ENCODE measurements at places on chromosomes 3 and 15.

DNA sequence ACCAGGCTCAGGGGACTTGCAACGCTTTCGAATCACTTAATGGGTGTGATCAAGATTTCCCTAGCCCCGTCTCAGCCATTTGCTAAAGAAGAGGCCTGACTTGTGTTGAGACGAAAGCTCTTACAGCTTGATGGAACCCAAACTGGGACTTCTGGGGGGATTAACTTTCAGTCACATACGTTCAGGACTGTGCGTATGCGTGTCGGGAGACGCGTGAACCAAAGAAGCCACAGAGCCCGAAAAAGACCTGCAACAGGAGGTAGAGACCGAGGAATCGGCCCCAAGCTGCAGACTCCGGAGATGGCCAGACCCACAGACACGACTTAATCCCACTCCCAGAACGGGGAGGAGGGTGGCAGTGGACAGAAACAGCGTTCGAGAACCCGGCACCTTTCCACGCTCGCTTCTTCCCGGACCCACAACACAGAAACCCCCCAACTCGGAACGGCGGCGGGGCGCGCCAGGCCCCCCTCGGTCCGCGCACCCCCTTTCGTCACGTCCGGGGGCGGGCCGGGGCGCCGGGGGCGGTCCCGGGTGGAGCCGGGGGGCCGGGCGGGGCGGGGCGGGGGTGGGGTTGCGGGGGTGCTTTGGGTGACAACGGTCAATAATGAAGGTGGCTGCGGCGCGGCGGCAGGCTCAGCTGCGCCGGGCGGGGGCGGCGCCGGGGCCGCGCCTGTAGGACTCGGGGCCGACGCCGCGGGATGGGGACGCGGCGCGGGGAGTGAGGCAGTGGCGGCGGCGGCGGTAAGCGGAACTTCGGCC, at the start of gene ATP11B:
TSS of gene ATP11B (plus strand) at position 604 of the 762 bp plus-strand sequence. CDS start 256 bp downstream, outside the sequence.
- DNase-seq: peak; percentile 63

- DNase-seq: peak; percentile 27
Measured at GRCh38 chr3:136802481-136802996, 16.4 kb upstream of the SLC35G2 start.

- peak; percentile 93 for DNase-seq
Measured at GRCh38 chr3:57227204-57227929, at the start of gene APPL1. Gene APPL1, plus strand, starts transcription at chr3:57227729. Its CDS starts 155 bp downstream, at chr3:57227884.

GRCh38 chr3:148036331-148036876, 627.2 kb downstream of the ZIC1 start:
- no peak for DNase-seq

DNA sequence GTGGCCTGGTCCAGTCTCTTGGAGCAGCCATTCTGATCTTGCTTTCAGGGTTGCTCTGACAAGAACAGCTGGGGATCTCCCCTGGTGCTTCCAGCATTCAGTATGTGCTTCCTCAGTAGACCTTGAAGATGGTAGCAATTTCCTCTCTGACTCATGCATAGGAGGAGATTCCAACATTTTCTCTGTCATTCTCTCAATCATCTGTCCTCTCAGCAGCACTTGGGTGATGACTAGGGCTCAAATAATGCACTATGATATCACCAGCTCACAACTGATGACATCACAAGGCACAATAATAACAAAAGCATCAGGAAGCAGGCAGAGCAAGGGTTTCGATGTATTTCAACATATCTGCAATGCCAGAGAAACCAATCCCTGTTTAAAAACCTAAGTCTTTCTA, 52.7 kb downstream of the NFKBIZ start:
- DNase-seq: no peak

DNA sequence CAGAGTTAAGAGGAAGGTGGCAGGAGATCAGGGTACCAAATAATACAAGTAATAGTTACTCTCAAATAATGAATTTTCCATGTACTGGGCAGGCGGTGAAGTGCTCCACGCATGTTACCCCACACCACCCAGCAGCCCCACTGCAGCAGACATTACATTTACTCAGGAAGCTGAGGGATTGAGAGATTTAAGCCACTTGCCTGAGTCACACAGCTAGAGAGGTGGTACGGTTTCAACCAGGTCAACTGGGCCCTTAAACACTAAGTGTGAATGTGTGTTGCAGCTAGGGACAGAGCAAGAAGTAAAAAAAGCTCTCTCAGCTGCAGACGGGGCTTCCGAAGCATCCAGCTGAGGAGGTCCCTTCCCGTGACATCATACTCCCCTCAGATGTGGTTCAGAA, 91.3 kb downstream of the PRICKLE2 start:
- DNase-seq: no peak

DNA sequence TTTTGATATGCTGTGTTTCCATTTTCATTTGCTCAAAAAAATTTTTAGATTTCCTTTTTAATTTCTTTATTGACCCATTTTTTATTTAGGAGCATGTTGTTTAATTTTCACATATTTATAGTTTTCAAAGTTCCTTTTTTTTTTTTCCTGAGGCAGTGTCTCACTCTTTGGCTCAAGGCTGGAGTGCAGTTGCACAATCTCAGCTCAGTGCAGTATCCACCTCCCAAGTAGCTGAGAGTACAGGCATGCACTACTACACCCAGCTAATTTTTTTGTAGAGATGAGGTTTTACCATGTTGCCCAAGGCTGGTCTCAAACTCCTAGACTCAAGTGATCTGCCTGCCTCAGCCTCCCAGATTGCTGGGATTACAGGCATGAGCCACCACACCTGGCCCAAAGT, 36.2 kb downstream of the PFN2 start:
- peak; percentile 24 for DNase-seq

DNA sequence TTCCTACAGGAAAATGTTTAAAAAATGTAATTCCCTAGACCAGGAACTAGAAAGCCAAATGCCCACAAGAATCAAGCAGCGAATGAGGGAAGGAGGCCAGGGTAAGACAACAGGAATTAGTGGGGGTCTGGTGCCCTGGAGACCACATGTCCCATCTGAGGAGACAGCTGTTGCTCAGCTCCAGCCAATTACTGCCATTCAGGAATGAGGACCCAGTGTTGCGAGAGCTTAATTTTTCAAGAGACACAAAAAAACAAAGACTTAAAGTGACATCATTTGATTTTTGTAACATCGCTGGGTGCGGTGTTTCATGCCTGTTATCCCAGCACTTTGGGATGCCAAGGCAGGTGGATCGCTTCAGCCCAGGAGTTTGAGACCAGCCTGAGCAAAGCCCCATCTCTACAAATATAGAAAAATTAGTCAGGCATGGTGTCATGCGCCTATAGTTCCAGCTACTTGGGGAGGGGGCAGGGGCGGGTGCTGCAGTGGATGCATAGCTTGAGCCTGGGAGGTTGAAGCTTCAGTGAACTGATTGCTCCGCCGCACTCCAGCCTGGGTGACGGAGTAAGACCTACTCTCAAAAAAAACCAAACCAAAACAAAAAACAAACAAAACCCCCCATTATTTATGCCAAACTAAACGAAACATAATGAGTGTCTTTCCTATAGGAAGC, 52.8 kb upstream of the LRIG1 start:
- DNase-seq: no peak

- no peak for DNase-seq
Measured at GRCh38 chr3:94996743-94997142, 933.9 kb downstream of the NSUN3 start.

- no peak for DNase-seq
Measured at GRCh38 chr3:17642474-17642873, 100.0 kb downstream of the TBC1D5 start.

GRCh38 chr3:184783319-184783718, 28.6 kb upstream of the VPS8 start:
- no peak for DNase-seq

DNA sequence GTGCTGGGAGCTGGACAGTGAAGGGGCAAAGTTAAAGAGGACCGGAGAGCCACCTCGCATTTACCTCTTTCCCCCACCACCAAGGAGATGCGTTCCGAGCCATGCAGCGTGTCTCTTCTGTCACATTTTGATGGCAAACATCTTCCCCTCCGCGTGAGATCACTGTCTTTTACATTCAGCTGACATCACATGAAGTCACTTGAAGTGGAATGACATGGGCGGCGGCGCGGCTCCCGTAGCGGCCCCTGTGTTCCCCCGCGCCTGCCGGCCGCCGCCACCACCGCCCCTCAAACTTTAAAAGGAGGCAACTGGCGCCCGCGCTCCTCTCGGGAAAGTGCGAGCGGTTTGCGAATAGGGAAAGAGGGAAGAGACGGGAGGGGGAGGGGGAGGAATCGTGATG, at the start of gene FEZF2:
TSS of gene FEZF2 (minus strand) at position 336 of the 400 bp plus-strand sequence. CDS start 682 bp downstream, outside the sequence.
- DNase-seq: no peak

GRCh38 chr3:109178708-109179107, 42.2 kb downstream of the C3orf85 start:
- DNase-seq: no peak

GRCh38 chr3:63365671-63366070, 87.6 kb downstream of the SYNPR start:
- DNase-seq: no peak

GRCh38 chr3:31550452-31551251, 17.9 kb downstream of the STT3B start:
- no peak for DNase-seq

DNA sequence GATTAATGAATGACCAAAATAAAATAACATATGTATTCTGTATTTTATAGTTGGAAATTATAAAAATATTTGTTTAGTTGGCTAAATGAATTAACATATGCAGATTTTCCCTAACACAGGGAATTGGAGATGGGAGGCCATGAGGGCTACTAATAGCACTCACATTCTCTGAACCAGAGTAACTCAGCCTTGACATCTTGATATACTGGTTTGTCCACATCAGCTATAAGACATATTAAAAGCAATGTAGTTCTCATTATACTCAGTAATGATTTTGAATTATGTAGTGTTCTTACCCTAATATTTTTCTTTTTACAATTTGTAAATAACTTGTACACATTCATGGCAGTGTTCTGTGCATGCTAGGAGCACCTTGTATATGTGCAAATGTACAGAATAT, 255.9 kb downstream of the EPHA6 start:
- DNase-seq: no peak

DNA sequence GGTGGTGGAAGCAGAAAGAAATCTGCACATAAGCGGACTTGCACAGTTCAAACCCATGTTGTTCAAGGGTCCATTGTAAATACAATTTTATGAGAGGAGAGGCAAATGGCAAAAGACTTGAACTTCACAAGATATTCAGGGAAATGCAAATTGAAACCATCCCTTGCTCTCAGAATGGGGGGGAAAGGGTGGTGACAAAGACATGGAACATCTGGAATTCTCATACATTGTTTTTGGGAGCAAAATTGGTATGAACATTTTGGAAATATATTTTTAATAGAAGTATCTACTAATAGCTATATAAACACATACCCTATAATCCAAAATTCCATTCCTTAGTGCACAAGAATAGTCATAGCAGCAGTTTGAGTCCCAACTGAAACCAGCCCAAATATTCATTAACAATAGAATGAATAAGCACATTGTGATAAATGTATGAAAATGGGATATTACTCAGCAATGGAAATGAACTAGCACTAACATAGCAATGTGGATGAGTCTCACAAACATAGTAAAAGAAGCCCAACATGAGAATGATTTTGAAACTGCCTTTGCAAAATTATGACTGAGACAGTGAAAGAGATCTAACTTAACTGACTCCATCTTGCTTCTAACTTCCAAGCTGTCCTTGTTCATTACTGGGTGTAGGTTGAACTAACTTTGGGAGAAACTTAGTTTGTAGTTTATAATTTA, 77.2 kb downstream of the CD200R1L start:
- no peak for DNase-seq

- no peak for DNase-seq
Measured at GRCh38 chr15:40061212-40061901, 22.4 kb upstream of the SRP14 start.

GRCh38 chr3:48651771-48652170, 10.9 kb downstream of the CELSR3 start:
- no peak for DNase-seq

DNA sequence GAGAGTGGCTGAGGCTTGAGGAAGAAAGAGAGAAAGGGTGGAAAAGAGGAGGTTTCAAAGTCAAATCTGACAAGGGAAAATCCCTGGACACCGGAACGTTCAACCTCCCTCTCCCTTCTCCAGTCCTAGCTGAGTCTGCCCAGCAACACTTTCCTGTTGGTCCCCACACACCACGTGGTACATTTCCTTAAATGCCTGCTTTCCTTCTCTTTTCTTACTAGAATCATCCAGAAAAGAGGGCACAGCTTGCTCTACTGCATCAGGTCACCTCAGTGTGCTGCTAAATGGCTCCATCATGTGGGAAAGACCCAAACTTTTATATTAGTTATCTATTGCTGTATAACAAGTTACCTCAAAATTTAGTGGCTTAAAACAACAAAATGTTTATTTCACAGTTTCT, 181.2 kb downstream of the NECTIN3 start:
- no peak for DNase-seq

DNA sequence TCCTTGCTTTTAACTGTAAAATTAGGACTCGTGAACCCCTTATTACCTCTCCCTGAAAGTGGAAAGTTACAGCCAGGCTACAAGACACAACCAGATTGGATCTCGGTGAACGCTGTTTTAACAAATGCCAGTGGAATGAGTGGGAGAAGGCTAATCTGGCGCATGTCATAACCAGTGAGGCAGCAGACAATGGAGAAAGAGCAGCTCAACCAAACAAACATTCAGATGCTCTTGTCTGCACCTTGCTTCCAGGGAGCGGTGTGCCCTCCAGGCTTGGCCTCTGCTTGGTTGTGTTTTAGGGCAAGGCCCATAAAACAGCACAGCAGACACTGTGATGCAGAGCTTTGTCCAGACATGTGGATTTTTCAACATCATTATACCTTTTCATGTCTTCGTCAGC, 45.9 kb upstream of the ATP1B3 start:
- no peak for DNase-seq

- DNase-seq: no peak
Measured at GRCh38 chr15:36884518-36884875, 215.9 kb downstream of the MEIS2 start.

DNA sequence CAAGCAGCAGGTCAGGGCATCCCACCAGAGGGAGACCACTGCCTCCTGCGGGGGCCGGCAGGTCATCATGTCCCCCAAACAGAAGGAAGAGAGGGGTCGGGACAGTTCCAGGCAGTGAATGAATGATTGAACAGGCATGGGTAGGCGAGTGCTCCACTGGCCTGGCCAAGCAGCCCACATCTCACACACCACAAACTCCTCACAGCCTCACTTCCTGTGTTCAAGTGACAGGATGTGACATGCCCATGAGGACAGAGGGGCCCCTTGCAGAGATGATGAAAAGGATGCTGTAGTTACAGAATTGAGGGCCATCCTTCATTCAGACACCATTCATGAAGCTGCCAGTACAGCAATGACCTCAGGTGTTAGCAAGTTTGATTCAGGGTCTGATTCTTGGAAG, 3.7 kb downstream of the IQSEC1 start:
- DNase-seq: peak; percentile 22

DNA sequence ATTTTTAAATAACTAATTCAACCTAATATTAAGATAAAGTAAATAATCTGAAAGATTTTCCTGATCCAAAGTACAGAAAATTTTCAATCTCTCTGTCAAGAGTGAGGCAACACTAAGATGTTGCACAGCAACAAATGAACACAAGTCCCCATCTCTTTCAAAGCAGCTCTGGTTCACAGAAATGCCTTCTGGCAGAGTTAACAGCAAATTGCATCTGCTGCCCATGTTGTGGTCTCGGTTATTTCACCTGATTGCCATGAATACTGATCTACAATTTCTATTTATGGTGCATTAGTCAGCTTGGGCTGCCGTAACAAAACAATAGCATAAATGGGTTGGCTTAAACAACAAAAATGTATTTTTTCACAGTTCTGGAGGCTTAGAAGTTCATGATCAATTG, 167.3 kb downstream of the BCHE start:
- no peak for DNase-seq

Measured in mucosa of gallbladder (tissue), 1 donor.